ENCODE measurements at places on chromosomes 13 and 19.

GRCh38 chr13:102945324-102945815, 99.5 kb downstream of the ERCC5 start:
- no peak for DNase-seq

DNA sequence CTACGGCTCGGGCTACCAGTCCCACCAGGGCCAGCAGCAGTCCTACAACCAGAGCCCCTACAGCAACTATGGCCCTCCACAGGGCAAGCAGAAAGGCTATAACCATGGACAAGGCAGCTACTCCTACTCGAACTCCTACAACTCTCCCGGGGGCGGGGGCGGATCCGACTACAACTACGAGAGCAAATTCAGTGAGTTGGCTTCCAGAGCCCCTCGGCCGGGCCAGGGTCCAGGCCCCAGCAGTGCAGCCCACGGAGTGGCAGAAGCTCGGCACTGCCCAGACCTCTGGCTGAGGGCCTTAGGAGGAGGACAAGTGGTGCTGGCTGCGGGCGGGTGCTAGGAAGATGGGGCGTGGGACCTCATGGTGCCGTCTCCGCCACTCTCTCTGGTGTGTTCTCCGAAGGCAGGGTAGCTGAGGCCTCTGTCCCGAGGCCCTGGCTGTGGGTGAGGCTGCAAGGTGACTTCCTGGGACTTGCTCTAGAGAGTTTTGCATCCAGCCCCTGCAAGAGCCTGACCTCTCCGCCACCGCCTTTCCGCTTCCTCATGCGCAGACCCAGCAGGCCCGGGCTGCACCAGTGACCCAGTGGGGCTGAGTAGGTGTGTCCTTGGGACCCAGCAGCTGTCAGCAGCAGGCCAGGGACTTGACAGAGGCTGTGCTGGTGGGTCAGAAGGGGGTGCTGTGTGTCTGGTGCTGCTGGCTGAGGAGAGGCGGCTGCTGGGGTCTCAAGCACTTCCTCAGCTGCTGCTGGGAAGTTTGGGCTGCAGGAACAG, 13.5 kb upstream of the QTRT1 start:
- DNase-seq = no peak

- DNase-seq = no peak
These were observed 746.9 kb downstream of the EFNB2 start for GRCh38 chr13:105788530-105788929.

DNA sequence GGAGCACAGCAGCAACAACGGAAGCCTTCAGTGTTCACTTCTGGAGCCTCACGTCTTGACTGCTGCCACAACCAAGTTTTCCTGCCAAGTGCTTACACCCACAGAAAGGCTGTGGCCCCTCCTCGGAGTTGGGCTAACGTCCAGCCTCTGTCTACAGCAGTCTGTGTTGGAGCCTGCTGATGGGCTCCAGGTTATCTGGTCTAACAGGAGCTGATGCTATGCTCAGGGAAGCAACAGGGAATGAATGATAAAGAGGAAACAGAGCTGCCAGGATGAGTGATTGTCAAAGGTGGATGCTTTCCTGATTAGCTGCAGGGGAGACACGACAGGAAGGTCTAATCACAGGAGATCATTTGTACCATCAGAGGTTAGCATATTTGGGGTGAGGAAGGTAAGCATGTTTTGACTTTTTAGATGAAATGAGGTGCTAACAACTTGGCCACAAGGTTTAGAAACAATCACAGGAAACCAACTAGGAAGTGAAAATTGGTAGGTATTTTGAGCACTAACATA, 53.8 kb upstream of the RCBTB2 start:
- DNase-seq = no peak

DNA sequence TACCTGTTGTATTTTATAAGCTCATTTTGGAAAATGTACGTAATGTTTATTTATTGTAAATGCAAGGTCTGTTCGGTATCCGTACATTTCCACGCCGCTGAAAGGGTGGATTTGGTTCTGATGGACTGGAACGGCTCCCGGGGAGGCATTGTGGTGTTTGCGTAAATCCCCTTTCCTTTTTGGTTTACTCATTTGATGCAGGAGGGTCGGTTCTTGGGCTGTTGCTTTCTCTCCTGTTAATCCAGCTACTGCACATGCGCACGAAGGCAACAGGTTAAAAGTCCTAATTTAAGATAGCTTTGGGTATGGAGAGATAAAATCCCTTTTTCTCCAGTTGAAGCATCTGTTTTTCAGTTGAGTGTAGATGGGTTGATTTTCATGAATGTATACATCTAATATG, 224.4 kb downstream of the TM9SF2 start:
- DNase-seq = no peak

- DNase-seq = no peak
These were observed 1.2 kb downstream of the ZSWIM4 start for GRCh38 chr19:13796301-13797057.

All from vagina (tissue), 2 donors.